ENCODE measurements at places on chromosomes 3 and 15.

DNA sequence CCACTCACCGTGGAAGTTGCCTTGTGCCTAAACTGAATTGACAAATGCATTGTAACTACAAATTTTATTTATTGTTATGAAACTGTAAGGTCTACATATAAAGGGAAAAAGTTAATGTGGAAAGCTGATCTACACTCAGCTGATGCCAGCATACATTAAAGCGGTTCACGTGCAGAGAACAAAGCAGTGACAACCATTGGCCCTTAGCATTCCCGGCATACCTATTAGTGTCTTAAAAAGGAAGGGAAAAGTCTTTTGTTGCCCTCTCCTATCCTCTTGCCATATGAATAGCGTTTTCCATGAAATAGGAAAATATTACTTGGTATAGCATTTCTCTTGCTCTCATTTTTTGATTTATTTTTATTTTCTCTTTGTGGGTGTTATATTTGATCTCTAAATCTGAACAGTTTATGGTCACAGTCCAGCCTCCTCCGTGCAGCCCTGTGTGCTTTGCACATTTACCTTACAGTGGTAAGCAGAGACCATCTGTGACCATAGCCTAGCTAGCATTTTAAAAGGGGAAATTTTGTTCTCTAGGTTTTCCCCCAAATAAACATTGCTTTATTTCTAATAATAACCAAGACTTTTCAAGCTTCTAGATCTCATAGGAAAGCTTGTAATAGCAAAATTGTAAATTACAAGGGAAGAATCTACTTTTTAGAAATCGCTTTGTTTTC, 89.7 kb upstream of the CGNL1 start:
- DNase-seq: no peak

DNA sequence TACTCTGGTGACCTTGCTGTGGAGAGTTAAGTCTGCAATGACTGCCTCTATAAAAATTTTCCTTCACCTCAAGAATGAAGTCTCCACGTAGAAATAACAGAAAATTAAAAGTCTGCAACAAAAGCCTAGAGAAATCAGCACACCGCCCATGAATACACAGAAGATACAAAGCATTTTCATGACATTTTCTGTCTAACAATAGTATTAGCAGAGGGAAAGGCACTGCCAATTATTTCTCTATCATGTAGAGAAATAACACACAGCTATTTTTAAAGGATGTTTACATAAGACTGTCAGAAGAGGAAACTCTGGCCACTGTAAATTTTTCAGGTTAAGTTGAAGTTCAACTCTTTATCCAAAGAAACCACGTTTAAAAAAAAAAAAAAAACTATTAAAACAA, 80.8 kb downstream of the GSK3B start:
- DNase-seq: no peak

DNA sequence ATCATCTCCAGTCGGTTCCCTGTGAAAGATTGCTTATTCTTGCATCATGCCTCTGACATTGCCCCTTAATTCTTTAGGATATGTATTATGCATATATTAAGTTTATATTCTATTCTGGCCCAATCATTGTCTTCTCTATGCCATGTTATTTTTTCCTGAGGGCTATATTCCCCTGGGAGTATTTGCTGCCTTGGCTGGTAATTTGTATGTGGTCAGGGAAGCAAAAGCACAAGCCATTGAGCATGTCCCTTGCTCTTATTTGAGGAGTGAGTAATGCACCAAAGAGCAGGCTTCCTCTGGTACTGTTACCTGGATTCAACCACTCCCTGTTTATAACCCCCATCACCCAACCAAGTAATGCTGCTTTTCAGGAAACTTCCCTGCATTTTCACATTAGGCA, 36.3 kb downstream of the STAC start:
- DNase-seq: no peak

DNA sequence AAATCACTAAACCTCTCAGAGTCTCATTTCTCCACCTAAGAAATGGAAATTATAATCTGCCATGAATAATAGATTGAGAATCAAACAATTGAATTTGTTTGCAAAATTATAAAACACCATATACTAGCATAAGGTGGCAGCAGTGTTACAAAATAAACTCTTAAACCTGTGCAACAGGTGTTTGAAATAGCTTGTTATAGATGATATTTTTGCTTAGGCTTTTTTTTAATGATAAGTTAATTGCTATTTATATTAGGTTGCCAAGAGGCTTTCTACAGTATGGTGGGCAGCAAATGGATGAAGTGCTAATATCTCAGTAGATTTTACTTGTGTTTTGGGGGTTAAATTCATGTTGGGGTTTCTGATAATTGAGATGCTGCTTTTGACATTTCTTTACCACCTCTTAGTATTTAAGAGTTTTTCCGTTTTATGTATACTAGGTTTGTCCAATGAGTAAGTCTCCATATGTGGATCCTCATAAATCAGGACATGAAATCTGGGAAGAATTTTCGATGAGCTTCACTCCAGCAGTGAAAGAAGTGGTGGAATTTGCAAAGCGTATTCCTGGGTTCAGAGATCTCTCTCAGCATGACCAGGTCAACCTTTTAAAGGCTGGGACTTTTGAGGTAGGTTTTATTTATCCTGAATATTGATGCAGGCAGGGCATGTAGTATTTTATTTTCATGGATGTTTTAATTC, 19.6 kb downstream of the NR1D2 start:
- DNase-seq: no peak

- DNase-seq: no peak
Observed at GRCh38 chr3:179265875-179266274, 15.0 kb upstream of the KCNMB3 start.

DNA sequence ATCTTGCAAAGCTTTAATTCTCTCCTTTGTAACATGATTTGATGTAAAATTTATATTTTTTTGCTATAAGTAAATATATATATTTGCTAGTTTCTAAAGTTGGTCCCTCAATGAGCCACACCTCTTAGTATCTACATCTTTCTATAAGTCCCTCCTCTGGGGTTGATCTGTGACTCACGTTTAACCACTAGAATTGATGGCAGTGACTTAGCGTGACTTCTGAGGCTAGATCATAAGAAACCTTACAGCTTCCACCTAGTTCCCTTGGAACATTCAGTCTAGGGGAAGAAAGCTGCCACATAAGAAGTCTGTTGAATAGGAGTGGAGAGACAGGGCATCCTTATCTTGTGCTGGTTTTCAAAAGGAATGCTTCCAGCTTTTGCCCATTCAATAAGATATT, 56.6 kb upstream of the TNIK start:
- DNase-seq: no peak

DNA sequence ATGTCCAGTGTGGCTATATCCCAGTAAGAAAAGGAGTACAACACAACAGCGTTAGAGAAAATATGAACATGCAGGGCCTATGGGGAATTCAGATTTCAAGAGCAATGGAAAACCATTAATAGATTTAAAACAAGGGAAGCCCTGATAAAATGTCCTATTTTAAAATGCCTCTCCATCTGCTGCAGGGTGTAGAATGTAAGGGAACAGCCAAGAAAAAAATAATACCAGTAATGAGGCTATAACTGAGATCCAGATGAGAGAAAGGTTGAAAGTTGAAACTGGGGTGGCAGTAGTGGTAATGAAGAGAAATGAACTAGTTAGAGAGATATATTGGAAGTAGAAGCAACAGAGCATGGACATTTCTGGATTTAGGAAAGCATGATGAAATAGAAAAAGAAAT, 226.1 kb downstream of the KCNMB2 start:
- no peak for DNase-seq

DNA sequence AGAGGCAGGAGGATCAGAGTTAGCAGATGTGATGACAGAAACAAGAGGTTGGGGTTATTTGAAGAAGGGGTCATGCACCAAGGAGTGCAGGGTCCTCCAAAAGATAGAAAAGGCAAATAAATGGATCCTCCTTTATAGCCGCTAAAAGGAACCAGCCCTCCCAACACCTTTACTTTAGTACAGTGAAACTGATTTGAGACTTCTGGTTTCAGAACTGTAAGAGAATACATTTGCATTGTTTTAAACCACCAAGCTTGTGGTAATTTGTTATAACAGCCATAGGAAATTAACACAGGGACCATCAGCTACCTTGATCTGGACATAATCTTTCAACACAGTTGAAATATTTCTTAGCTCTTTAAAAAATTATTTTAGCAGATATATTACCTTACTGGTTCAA, 166.6 kb downstream of the TIGIT start:
- DNase-seq: no peak
